ENCODE measurements at places on chromosomes 16 and 17.
A peak's percentile ranks its signal among the peaks of the same experiment; 100 is the strongest.

GRCh38 chr17:67520916-67521774 is 144.1 kb downstream of the PITPNC1 start:
- peak; percentile 66 for DNase-seq

GRCh38 chr17:72534265-72534664 is 413.4 kb downstream of the SOX9 start:
- no peak for DNase-seq

GRCh38 chr16:82756283-82756599 is 129.5 kb downstream of the CDH13 start:
- no peak for DNase-seq

DNA sequence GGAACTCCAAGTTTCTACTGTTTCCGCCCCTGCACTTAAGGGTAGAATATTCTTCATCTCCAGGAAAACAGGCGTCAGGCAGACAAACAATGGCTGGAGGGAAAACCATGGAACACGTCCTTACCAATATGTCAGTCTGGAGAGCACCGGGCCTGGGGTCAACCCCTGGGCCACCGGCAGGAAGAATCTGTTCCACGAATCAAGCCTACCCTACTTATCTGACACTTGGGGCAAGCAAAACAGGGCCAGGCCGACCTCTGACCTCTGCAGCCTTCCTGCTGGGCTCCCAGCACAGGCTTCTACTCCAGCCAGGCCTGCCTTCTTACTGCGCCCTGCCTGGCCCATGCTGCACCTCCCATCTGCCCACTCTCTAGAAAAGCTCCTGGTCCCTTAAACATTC is 10.1 kb downstream of the VAC14 start:
- no peak for DNase-seq

- DNase-seq = peak; percentile 10
These were observed 208.3 kb upstream of the SALL1 start for GRCh38 chr16:51359141-51359955.

DNA sequence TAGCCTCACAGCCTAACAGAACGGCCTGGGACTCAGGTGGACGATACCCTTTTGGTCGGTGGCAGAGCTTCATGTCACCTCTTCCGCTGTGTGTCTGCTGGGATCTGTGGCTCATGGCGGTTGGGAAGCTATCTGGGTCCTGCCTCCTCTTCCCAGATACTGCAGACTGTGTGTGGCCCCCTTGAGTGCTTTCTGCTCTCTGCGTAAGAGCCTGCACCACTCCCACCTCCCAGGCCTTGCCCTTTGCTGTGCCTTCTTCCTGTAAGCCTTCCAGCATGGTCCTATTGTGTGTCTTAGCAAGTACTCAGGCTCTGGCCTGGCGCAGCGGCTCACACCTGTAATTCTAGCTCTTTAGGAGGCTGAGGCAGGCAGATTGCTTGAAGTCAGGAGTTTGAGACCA is 17.5 kb upstream of the ADCY7 start:
- no peak for DNase-seq

DNA sequence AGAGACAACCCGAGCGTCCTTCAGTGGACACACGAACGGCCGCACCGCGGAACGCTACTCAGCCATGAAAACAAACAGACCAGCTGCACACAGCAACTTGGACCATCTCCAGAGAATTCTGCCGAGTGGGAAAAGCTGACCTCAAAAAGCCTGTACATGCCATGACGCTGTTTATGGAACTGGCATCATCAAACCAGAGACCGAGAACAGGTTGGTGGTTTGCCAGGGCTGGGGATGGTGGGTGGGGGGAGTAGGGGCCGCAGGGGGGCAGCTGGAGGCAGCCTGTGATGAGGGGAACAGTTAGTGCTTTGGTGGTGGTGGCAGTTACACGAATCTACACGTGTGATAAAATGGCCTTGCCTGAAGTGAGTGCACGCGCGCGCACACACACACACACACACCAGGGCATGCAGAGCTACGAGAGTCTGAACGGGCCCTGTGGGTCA is 169.8 kb downstream of the LAT start:
- DNase-seq = peak; percentile 13

GRCh38 chr16:10878328-10878643 is 1.3 kb downstream of the CIITA start:
- no peak for DNase-seq

DNA sequence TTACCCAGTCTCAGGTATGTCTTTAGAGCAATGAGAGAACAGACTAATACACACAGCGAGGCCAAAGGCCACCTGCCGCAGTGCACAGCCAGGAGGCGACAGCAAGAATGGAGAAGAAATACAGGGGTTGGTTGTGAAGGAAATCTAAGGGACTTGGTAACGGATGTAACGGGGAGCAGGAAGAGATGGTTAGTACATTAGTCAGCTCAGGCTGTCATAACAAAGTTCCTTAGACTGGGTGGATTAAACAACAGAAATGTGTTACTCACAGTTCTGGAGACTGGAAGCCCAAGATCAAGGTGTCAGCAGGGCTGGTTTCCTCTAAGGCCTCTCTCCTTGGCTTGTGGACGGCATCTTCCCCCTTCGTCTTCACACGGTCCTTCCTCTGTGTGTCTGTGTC is 47.1 kb downstream of the TVP23C start:
- no peak for DNase-seq

GRCh38 chr17:48144231-48144630 is 36.7 kb downstream of the SNX11 start:
- DNase-seq = no peak

DNA sequence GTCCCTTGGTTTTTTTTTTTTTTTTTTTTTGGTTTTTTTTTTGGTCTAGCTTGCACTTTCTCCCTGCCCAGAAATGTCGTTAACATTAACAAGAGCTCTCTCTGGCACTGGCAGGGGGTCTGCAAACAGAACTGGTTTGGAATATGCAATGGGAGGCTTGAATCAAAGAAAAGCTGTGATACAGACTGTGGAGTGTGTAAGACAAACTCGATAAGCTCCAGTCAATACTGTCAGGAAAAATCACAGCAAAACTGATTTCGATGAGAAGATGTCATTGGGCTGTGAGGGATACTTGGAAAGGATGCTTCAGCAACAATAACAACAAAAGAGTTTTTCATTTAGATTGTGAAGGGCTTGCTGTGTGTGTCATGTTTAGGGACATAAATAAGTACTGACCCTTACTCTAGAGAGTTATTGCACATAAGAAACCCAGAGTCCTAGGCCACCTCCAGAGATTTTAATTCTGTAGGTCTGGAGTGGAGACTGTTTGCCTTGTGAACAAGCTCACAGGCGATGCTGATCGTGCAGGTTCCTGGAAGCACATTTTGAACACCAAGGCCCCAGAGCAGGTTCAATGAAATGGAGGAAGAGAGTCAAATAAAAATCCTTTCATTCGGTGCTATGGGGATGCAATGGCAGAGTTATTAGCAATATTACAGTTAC is 470.7 kb upstream of the RBFOX1 start:
- DNase-seq = no peak

DNA sequence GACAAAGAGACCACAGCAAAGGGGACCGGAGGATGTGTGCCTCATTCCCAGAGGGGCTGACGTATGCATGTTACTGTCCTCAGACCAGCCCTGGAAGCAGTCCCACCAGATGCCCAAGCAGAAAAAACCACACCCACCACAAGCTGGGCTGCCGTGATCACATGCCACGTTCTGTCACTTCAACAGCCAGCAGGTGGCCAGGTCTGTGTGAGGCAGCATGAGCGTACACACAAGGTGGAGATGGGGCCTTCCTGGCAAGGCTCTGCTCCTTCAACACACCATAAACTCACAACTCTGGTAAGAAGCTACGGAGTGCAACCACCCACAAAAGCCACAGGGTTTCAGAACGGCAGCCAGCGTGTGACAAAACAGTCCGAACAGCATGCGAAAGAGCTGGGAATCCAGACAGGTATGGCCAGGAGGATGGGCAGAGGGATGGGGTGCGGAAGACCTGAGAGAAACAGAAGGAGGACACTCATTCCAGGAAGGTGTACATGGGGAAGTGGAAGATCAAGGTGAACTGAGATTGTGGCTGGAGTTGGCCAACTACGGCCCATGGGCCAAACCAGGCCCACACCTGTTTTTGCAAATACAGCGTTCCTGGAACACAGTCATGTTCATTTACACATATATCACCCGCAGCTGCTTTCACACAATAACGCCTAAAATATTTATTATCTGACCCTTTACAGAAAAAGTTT is 27.9 kb downstream of the MBTPS1 start:
- no peak for DNase-seq

DNA sequence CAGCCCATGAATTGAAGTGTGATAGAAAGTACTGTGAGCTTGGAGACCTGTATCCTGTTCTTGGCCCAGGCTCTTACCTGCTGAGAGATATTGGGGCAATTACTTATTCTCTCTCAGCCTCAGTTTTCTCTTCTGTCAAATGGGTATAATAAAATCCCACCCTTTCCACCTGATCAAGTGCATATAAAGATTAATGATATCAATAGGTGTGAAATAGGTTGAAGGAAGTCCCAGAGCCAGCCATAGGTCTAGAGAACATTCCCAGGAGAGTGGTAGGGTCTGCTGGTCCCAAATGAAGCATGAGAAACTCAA is 81.2 kb downstream of the GNAO1 start:
- no peak for DNase-seq

GRCh38 chr17:4195306-4195705 is 52.3 kb downstream of the CYB5D2 start:
- DNase-seq = no peak

- DNase-seq = no peak
These were observed 107.2 kb upstream of the NETO2 start for GRCh38 chr16:47250983-47251382.

DNA sequence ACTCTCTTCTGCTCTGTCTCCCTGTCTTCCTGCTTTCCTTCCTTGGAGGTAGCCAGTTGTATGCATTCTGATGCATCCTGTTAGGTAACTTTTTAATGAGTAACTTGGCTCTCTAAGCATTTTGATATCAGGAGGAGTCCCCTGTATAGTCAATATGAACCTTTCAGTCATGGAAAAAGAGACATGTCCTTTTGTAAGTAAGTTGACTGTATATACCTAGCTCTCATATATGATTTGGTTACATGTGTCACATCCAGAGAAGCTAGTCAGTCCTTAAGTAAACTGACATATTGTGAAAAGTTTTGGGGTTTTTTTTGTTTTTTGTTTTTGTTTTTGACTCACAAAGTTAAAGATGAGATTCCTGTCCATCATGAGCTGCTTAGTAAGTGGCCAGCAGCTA is 18.8 kb downstream of the UTP18 start:
- DNase-seq = no peak

DNA sequence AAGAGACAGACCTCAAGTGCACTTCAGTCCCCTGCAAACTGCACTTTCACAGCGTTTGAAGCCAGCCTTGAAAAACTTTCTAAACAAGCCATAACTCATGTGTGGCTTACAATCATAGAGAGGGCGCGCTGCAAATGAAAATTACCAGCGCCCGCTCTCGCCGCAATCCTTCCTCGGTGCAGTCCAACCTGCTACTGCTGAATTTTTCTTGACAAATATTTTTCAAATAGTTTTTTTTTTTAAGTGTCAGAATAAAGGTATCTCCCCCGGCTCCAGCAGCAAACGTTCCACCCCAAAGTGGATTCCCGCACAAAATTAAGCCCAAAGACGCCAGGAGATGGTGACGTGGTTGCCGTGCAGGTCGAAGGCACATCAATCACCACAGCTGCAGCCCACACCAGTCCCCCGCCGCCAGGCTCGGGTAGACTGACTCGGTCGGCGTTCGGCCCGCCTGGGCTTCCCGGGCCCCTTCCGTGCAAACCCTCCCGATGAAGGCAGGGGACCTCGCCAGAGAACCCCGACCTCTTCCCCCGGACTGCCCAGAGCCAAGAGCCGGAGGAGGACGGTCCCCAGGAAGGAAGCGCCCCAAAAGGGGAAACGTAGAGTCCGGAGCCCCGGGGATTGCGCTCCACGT is 630 bp downstream of the GRB2 start:
- no peak for DNase-seq

- DNase-seq = no peak
These were observed 2.9 kb downstream of the HIGD1B start for GRCh38 chr17:44850612-44851011.

DNA sequence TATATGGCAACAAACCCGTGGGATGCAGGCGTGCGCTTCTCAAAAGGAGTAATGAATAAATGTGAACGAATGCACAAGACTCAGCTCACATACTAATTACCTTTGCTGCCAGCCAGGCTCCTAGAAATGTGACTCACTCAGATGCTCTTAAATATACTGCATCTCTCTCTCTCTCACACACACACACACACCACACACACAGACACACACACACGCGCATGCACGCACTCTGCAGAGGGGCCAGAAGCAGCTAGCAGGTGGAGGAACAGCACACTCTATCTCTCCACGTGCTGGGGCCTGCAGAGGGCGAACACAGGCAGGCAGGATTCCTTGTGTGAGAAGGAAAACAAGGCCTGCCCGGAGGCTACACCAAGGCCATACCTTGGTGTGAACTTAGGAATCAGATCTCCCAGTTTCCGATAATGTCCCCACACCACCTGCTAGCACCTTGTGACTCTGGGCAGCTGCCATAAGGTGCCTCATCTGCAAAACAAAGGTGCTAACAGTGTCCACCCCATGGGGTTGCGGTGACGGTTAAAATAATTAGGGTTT is 5.3 kb downstream of the GPRC5B start:
- peak; percentile 43 for DNase-seq

- no peak for DNase-seq
These were observed 47.3 kb downstream of the ZCCHC14 start for GRCh38 chr16:87445486-87445885.

DNA sequence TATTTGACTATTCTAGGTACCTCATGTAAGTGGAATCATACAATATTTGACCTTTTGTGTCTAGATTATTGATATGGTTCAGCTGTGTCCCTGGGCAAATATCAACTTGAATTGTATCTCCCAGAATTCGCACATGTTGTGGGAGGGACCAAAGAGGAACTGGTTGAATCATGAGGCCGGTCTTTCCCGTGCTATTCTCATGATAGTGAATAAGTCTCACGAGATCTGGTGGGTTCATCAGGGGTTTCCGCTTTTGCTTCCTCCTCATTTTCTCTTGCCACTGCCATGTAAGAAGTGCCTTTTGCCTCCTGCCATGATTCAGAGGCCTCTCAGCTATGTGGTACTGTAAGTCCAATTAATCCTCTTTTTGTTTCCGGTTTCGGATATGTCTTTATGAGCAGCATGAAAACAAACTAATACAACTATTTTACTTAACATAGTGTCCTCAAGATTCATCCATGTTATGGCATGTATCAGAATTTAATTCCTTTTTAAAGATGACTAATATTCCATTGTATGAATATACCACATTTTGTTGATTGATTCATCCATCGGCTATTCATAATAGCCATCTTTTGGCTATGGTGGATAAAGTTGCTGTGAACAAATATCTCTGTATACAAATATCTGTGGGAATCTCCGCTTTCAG is 129.1 kb downstream of the FTO start:
- no peak for DNase-seq

All from NCI-H2029 (cell line).